ENCODE measurements at places on chromosomes 12 and 14.
A peak's percentile ranks its signal among the peaks of the same experiment; 100 is the strongest.

- no peak for DNase-seq
These were observed 78.4 kb downstream of the ZFC3H1 start for GRCh38 chr12:71585218-71585617.

DNA sequence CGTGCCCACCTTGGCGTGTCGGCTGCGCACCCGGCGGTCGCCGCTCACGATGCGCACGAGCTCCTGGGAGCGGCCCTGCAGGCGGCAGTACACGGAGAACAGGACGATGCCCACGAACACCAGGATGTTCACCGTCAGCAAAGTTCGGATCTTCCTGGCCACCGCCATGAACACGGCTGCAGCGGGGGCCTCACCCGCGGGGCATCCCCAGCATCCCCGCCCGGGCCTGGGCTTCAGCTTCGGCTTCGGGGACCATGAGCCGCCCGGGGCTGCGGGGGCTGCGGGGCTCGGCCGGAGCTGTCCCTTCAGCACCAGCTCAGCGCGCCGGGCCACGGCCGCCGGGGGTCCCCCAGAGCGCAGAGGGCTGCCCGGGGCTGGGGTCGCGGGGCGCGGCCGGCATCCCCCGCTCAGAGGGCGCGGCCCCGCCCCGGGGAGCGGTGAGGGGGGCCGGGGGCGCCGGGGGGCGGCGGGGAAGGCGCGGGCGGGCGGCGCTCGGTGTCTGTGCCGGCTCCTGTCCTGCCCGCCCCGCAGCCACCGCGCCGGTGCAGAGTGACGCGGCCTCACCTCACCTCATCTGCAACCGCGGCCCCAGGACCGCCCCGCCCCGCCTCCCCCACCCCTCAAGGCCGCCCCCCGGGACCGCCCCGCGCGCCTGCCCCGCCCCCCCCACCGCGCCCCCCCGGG lies at the start of gene GALNT9:
Gene GALNT9, minus strand, starts transcription at position 554 of the 684 bp plus-strand sequence. Its CDS starts 386 bp downstream, at position 168.
- no peak for DNase-seq

DNA sequence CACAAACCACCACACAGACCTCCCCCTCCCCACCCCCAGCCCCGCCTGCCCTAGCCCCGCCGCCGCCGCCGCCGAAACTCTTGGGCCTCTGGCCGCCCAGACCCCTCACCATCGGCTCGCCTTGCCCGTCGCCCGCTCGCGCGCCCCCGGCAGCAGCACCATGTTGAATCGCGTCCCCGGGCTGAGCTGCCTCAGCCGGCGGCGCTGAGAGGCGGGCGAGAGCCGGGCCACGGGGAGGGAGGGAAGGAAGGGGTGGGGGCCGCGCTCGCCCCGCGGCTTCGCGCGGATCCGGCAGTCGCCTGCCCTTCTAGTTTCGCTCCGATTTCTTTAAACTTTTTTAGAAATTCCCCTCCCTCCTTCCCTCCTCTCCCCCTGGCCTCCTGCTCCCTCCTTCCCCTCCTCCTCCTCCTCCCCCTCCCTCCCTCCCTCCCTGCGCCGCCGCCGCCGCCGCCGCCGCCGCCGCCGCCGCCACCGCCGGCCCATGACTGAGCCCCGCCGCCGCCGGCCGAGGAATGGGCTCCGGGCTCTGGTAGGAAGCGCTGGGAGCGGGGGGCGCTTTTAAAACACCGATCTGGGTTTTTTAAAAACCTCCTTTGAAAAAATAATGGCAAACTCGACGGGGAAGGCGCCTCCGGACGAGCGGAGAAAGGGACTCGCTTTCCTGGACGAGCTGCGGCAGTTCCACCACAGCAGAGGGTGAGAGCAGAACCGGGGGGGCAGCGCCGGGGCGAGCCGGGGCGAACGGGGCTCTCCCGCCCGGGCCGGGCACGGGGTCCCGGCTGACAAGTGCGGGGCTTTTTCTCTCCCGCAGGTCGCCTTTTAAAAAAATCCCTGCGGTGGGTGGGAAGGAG lies at the start of gene ARID2:
Gene ARID2, plus strand, starts transcription at position 474 of the 851 bp plus-strand sequence. Its CDS starts 131 bp downstream, at position 605.
- peak; percentile 36 for DNase-seq

- DNase-seq = no peak
These were observed 687.5 kb upstream of the FBXO33 start for GRCh38 chr14:40119765-40120164.

DNA sequence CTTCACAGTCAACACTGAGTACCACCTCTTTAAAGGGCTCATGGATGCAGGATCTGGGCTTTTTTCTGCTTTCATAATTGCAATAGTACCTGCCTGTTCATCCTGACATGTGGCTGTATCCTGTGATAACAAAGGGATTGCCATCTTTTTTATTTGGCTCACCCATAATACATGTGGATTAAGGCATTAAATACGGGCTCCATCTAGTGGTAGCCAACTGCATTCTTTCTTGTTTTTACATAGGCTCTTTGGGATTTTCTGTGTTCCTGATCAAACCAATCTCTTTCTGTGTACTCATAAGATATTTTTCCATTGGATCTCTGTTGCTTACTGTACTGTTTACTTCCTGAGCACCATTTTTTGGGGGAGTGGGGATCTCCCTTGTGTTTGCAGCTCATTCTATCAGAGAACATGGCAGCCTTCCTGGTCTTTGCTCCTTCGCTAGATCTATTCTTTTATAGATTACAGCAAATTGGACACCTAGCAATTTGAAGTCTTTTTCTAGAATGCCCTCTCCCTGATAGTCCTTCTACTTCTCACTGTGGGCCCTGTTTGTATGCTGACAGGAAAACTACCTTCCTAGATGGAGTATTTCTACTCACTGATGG lies 723.4 kb upstream of the MDGA2 start:
- no peak for DNase-seq

GRCh38 chr12:107304588-107305532 lies 211.5 kb upstream of the CRY1 start:
- DNase-seq = no peak

DNA sequence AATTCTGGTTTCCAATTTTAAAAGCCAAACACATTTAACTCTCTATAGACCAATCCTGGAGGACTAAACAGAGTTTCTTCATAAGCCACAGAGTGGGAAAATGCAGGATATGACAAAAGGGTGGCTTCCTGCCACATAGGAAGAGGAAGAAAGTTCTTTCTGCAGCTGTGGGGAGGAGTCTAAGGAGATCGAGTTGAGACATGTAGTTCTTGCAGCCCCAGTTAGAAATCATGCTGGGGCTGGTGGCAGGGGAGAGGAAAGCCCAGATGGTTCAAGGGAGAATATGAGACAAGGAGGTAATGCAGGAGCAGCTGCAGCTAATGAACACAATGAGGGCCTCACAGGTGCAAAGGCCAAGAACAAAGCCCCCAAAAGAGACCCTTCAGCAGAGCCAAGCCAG lies 85.0 kb upstream of the ARID2 start:
- no peak for DNase-seq

GRCh38 chr14:100980823-100981222 lies 77.3 kb upstream of the RTL1 start:
- no peak for DNase-seq

DNA sequence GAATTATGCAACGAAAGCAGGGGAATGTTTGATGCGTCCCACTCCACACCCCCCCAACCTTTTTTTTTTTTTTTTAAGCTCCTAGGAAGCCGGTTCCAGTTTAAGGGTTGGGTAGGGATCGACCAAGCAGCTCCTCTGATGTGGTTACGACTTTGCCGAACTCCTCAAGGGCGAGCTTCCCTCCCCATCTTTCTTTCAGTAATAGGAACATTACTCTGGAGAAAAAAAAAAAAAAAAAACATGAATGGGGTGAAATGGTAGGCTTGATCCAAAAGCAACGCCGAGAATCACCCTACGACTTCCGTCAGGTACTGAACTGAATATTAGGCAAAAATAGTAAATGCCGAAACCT lies 9.6 kb downstream of the BMP4 start:
- DNase-seq = no peak

All from stimulated activated CD8-positive, alpha-beta memory T cell treated with anti-CD3 and anti-CD28 coated beads, Interleukin-4, amount 100 ng/mL, for 1 hour (primary cell).